ENCODE measurements at places on chromosomes 16 and 17.

GRCh38 chr16:50478773-50479149, 69.4 kb upstream of the NKD1 start:
- no peak for DNase-seq

- DNase-seq: no peak
These were observed 2.2 kb upstream of the TRAF4 start for GRCh38 chr17:28741358-28742349.

- DNase-seq: no peak
These were observed 22.9 kb downstream of the ACSF3 start for GRCh38 chr16:89116341-89117226.

DNA sequence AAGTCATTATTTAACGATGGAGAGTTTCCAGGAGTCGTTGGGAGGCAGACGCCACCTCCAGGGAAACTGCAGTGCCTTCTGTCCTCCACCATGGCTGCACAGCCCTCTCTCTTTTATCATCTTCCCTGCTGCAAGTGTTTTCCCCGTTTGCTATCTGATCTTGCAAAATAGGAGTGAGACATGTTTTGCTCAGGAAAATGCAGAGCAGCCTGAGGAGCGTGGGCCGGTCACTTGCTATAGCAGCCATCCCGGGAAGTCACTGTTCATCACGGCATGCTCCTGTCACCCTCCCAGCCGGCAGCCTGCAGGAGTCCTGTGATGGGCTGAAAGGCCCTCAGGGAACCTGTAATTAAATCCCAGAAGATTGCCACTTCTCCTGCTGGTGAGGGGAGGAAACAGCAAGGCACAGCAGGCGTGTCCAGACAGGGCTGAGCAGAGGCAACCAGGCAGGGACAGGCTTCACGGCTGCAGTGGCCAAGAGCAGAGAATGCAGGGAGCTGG, 143.1 kb downstream of the GSG1L start:
- DNase-seq: no peak

GRCh38 chr17:4903051-4903818, at the start of gene CHRNE:
TSS of gene CHRNE (minus strand) at chr17:4903098. CDS start at chr17:4903063, 35 bp downstream.
- peak; percentile 46 for DNase-seq

GRCh38 chr16:4936991-4937781, at the start of gene PPL:
TSS of gene PPL (minus strand) at chr16:4937148. CDS start at chr16:4937045, 103 bp downstream.
- no peak for DNase-seq

DNA sequence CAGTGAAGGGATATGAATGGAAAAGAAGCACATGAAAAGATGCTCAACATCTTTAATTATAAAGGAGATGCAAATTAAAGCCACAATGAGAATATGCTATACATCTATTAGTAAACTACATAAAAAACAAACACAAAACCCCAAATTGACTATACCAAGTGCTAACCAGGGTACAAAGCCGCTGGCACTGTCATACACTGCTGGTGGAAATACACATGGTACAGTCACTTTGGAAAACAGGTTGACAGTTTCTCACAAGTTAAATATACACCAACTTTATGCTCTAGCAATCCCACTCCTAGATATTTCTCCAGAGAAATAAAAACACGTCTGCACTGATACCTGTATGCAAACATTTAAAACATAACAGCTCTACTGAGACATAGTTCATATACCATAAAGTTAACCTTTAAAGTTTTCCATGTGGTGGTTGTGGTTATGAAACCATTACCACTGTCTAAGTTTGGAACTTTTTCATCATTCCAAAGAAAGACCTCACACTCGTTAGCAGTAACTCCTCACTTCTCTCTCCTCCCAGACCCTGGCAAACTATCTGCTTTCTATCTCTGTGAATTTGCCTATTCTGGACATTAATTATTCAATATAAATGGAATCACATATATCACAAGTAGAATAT, 42.7 kb downstream of the ADGRG5 start:
- DNase-seq: no peak

- no peak for DNase-seq
These were observed 98.7 kb downstream of the ABCC12 start for GRCh38 chr16:48057048-48057447.

DNA sequence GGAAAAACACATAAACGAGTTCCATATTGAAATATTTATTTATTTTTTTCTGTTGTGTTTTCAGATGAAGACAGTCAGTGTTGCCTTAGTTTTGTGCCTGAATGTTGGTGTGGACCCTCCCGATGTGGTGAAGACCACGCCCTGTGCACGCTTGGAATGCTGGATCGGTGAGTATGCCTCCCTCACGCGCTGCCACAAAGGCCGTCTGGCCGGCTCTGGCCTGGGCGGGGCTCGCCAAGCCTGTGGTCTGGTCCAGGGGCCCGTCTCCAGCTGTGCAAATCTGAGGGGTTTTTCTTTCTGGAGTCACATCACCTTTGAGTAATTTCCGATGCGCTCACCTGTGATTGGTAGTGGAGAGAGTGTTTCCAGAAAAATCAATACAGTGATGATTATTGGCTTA, 81.0 kb downstream of the RPTOR start:
- no peak for DNase-seq

- peak; percentile 30 for DNase-seq
These were observed 11.4 kb downstream of the SLC7A6 start for GRCh38 chr16:68275611-68276191.

GRCh38 chr17:67469208-67469980, 92.3 kb downstream of the PITPNC1 start:
- DNase-seq: no peak

DNA sequence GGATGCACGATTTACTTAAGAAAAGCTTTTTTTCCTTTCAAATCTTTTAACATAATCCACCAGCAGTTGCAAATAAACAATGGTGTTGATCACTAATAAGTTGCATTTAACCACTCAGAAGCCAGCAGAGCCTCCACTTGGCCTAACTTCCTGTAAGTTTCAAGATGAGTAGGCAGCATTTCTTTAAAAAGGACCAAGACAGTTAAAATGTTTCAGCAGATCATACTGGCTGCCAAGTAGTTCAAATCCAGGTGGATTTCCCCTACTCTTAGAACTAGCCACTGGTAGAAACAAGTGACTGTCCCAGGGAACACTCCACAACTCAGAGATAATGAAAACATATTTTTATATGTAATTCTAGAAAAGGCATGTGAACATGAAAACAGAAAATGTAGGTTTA, 17.0 kb upstream of the RFFL start:
- DNase-seq: no peak

GRCh38 chr16:454397-454940, 29.0 kb downstream of the RAB11FIP3 start:
- no peak for DNase-seq

GRCh38 chr17:10109146-10109545, 89.3 kb downstream of the GAS7 start:
- no peak for DNase-seq

- DNase-seq: no peak
These were observed 3.2 kb upstream of the CDK5RAP3 start for GRCh38 chr17:47967607-47968252.

DNA sequence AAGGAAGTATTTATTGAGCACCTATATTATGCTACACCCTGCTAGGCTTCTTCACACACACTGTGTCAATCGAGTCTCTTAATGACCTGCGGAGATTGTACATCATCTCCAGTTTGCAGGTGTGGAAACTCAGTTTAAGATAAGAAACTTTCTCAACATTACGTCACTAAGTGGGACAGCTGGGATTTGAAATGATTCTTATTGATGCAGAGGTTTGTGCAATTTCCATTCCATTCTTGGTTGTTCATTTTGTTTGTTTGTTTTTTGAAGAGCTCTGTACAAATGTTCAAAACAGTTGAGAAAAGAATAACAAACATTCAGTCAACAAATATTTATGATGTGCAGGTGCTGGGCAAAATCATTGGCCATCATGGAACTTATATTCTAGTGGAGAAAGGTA, 84.8 kb downstream of the MAP2K6 start:
- DNase-seq: no peak

- no peak for DNase-seq
These were observed 18.5 kb upstream of the SOX9 start for GRCh38 chr17:72102366-72102765.

DNA sequence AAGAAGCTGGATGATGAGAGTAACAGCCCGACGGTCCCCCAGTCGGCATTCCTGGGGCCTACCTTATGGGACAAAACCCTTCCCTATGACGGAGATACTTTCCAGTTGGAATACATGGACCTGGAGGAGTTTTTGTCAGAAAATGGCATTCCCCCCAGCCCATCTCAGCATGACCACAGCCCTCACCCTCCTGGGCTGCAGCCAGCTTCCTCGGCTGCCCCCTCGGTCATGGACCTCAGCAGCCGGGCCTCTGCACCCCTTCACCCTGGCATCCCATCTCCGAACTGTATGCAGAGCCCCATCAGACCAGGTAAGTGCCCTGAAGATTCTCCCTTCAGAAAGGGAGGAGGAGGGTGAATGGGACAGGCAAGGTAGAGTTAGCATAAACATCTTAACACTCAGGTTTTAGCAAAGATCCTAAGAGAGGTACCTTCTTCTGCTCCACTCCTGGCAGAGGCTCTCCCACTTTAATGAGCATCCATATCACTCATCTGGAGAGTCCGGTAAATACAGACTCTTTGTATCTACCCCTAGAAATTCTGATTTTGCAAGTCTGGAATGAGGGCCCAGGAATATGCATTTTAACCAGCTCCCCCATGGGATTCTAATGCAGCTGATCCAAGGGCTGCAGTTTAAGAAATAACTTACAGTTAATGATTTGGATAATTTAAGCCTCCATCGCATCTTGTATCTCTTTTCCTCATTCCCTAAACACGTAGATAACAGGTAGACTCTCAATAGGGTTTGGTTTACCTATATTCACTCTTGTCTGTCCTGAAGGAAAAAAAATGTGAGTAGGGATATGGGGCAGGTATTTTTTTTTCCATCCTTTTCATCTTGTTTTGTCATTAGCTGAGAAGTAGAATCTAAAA, 3.3 kb downstream of the HLF start:
- no peak for DNase-seq

DNA sequence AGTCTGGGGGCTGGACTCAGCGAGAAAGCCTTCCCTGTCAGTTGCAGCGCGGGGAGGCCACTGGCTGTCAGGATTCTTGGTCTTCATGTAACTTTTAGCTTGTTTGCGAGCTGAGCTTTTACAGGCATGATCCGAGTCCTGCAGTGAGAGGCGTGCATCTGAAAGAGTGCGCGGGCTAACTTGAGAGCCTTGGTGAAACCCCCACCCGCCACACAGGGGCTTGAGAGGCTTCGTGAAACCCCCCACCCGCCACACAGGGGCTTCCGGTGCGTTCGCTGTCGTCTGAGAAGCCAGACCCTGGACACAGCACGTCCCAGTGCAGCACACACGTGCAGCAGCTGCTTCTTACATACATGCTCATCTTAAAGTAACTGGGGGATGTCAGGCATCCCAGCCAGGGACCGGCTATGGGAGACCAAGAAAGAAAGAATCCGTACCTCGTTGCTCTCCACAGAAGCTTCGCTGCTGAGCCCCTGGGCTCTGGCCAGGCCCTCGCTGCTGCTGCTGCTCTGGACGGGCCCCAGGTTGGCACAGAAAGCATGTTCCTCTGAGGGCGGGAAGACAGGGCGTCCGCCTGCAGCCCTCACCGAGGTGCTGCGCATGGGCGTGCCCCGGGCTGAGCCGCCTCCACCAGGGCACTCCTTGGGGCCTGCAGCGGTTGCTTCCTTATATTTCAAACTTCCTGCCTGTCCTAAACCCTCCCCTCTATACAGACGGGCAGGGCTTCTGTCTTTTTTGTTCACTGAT, 7.8 kb downstream of the NUDT16L1 start:
- DNase-seq: no peak

- DNase-seq: no peak
These were observed 40.1 kb downstream of the HIC1 start for GRCh38 chr17:2094891-2095535.
